ENCODE measurements at places on chromosomes 3 and 15. TPM values are rescaled to one million over a fixed set of nuclear protein-coding genes. Genes with fewer than 3 reads are reported as not detected.

HCLS1 gene
- polyA plus RNA-seq: 39.2 TPM

SMCO1 gene
- polyA plus RNA-seq: not detected

ADAMTSL3 gene
- polyA plus RNA-seq: not detected

SAMMSON gene
- polyA plus RNA-seq: not detected

PLIN1 gene
- polyA plus RNA-seq: not detected

AADAC gene
- polyA plus RNA-seq: not detected

PPP2R3A gene
- polyA plus RNA-seq: 14.2 TPM

MEGF11 gene
- 0.14 TPM for polyA plus RNA-seq

CACNA2D3 gene
- polyA plus RNA-seq: 0.39 TPM

ADPRH gene
- 2.3 TPM for polyA plus RNA-seq

TM4SF4 gene
- 0.48 TPM for polyA plus RNA-seq

CKMT1B gene
- not detected for polyA plus RNA-seq

LYZL4 gene
- not detected for polyA plus RNA-seq

LPP gene
- polyA plus RNA-seq: 61.7 TPM

GOLGA6L7 gene
- polyA plus RNA-seq: not detected

CYP1A1 gene
- not detected for polyA plus RNA-seq

ABI3BP gene
- 30.3 TPM for polyA plus RNA-seq

P3H2 gene
- polyA plus RNA-seq: 4.7 TPM

TIMP4 gene
- polyA plus RNA-seq: 0.27 TPM

GNAT1 gene
- polyA plus RNA-seq: not detected

MESP2 gene
- polyA plus RNA-seq: not detected

CNTN3 gene
- polyA plus RNA-seq: 5.6 TPM

EPHA6 gene
- polyA plus RNA-seq: not detected

CYP1A2 gene
- polyA plus RNA-seq: not detected

GRK7 gene
- polyA plus RNA-seq: 0.08 TPM

UQCRC1 gene
- 252 TPM for polyA plus RNA-seq

PARL gene
- 65.0 TPM for polyA plus RNA-seq

ARRDC4 gene
- polyA plus RNA-seq: 15.5 TPM

ZCWPW2 gene
- polyA plus RNA-seq: 2.1 TPM

OXTR gene
- polyA plus RNA-seq: 128 TPM

KY gene
- 0.39 TPM for polyA plus RNA-seq

APEH gene
- polyA plus RNA-seq: 89.1 TPM

MOBP gene
- polyA plus RNA-seq: not detected

ABHD6 gene
- polyA plus RNA-seq: 4.8 TPM

ANKRD34C gene
- not detected for polyA plus RNA-seq

PRICKLE2 gene
- polyA plus RNA-seq: 7.0 TPM

SNX22 gene
- polyA plus RNA-seq: 0.94 TPM
